ENCODE measurements at places on chromosomes 11 and 22.
A peak's percentile ranks its signal among the peaks of the same experiment; 100 is the strongest.

- no peak for DNase-seq
These were observed at the start of gene FOLR1 for GRCh38 chr11:72191961-72192381. Gene FOLR1 (plus strand): TSS chr11:72192140. CDS start chr11:72192174, 34 bp downstream.

DNA sequence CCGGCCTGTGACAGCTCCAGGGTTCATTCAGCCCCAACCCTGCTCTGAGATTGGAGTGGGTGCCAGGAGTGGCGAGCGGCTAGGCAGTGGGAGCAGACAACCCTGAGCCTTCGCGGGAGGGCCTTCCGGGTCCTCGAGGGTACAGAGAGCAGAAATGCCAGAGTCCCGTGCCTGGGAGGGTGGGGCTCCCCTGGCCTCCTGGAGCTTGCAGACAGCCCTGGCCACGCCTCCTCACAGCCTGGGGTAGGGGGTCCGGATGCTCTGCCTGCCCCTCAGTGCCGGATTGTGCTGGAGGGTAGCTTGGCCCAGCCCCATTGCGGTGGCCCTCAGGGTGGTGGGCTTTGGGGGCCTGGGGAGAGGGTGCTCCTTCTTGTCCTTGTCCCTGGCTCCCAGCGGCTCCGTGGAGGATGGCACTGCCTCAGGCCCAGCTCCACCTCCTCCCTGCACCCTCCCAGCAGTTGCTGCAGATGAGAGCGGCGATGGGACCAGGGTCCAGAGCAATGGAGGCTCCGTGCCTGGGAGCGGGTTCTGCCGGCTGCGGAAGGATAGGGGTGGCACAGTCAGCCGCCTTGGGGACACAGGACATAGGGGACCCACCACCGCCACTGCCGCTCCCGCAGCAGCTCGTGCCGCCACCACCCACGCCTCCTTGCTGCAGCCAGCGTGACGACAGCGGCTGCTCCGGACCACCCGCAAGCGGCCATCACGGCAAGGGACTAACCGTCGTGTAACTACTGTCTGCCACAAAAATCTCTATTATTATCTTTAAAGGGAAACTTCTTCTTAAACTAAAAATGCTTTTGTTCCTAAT lies 34.9 kb upstream of the OR10G7 start:
- DNase-seq = no peak

GRCh38 chr11:7527029-7527428 lies 13.2 kb downstream of the PPFIBP2 start:
- DNase-seq = no peak

DNA sequence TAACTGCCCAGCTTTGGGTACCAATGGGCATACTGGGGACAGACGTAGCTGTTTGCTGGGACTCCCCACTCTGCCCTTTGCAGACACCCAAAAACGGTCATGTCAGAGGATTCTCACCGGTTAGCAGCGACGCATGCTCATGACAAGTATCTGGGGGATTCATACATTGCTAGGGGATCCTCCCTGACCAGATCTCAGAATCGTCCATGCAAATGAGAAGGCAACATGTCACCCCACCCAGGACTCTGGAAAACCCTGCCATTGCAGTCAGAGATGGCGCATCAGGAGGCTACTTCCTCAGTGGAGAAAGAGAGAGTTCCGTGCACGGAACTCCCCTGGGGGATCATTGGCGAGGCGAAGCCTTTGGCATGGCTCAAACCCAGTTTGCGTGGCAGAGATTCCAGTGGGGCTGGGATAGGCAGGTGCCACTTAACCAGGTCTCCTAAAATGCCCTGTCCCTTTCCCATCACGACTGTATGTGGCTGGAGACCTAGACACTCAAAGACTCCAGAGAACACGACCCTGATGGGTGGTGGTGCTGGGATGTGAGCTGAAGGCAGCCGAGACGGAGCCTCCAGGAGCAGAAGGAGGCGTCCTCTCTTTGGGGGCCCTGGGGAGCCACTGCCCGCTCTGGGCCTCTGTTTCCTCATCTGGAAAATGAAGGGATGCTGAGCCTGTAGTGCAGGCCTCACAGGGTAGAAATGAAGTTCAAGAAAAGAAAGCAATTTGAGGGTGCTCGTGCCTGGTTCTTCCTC lies 4.9 kb downstream of the RGL4 start:
- no peak for DNase-seq

DNA sequence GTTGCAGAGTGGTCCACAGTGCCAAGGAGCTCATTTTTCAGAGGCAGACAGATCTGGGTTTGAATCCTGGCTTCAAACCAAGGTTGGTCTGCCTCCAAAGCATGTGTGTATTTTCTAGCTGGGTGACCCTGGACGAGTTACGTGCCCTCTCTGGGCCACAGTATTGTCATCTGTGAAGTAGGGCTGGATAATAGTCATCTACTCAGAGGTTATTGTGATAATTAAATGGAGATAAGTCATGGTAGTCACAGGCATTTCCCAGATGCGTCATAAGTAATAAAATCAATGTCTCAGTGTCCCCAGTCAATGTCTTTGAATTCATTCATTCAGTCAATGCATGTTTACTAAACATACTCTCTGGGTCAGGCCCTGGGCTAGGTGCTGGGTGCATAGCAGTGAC lies 8.6 kb downstream of the OMP start:
- no peak for DNase-seq

DNA sequence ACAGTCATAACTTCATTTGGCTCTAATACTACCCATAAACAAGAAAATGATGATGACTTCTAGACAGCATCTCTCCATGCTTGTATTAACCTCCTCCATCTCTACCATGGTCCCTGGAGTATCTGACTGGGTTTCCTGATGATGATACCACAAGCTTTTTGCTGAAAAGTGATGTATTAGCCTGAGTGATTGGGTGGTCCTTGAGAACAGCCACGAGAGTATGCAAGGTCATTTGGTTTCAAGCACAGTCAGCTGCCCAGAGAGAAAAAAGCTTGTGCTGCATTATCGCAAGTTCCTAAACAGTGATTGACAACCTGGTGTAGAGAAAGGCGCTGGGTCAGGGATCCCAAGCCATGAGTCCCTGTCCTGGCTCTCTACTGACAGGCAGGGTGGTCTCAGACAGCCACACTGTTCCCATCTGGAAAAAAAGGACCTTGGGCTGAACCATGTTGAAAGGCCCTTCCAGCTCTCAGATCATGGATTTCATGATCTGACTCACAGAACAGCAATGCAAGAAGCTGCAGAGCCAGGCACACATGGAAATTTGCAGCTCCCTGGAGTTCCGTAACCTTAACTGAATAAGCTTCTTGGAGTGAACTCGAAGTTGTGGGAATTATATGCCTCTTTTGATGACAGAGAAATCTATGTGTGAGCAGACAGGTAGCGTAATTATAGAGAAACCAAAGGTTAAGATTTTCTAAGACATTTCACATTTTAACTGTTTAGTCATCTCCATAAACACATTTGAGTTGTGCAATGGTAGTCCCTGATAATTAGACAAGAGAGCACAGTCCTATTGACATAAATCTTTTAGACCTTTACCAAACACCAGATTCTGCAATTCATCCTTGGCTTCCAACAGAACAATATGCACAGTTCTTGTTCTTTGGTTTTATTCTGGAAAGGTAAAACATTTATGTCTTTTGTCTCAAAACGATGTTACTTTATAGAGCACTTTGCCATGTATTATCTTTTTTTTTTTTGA lies 54.1 kb upstream of the UBASH3B start:
- no peak for DNase-seq

DNA sequence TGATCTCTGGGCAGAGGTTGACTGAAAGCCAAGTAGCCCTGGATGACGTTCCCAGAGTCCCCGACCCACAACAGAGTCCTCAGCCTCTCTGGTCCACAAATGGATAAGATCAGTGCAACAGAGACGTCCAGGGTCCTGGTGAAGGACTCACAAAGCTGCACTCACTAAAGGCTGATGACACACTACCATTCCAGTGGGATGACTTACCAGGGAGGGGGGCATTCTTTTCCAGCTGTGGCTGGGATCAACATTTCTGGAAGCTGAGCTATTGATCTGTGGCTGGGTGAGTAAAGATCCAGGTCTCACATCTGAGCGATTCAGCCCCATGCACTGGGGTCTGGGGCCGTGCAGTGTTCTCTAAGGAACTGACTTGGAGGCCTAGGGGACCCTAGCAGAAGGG lies 296.2 kb downstream of the NTM start:
- DNase-seq = no peak

GRCh38 chr11:47478651-47479329 lies 29.9 kb upstream of the RAPSN start:
- DNase-seq = no peak

- DNase-seq = peak; percentile 93
These were observed 468.0 kb downstream of the OPCML start for GRCh38 chr11:133064152-133064877.

- no peak for DNase-seq
These were observed 91.6 kb downstream of the DBX1 start for GRCh38 chr11:20068691-20069090.

DNA sequence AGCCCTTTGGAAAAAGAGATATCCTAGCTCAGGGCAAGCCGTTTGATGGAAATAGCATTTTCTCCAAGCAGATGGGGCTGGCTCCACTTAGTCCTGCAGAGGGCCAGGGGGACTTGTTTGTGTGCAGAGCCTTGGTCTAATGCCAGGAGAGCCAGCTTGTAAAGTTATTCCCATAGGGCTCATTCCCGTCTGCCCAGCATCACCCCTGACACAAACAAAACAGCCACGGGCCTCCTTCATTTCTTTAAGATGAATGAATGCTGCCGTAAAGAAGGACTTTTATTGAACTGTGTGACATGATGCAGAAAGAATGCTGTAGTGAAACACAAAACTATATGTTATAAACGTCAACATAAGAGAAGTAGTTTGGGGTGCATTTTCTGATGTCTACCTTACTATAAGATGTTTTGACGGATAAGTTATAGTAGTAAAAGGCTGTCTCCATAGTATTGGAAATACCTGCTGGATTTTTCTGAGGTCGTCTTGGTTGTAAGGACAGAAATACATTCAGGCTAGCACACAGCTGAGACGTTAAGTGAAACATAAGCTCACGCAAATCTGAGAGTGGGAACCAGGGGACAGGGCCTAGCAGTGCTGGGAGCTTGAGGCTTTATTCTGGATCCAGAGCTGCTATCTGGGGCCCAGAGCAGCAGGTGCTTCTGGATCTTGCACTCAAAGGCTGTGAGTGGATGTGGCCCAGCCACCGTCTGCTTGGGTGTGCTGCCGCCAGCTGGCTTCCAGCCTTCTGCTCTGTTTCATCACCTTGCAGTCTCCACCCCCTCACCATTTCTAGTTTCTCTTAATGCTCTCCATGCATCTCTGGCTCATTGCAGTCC lies 53.3 kb downstream of the NCAM1 start:
- no peak for DNase-seq

DNA sequence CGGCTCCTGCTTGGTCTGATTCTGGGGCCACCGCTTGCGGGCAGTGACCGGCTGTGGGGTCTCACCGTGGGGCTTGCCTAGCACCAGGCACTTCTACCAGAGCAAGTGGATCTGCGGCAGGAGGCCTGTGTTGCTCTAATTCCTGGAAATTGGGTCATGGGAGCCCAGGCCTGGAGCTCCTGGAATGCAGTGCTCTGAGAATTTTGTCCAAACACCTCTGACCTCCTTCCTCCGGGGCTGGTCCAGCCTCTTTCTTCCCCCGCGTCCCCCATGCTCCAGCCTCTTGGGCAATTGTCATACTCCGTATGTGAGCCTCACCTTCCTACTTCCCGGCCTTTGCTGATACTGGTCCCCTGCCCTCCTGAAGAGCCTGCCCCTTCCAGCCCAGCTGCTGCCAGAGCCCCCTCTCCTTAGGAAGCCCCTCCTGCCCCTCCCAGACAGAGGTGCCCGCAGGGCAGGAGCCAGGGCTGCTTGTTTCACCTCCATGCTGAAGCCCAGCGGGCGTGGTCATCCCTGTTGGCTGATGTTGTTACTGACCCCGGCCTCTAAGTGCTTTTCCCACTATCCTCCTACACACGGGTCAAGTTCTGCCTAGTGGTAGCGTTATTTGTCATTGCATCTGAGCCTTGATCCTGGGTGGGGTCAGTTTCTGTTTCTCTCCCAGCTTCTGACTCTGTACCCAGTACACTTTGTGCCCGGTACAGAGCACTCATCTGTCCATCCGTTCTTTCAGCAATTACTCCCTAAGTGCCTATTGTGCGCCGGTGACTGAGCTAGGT lies 9.6 kb downstream of the MGAT3 start:
- no peak for DNase-seq

DNA sequence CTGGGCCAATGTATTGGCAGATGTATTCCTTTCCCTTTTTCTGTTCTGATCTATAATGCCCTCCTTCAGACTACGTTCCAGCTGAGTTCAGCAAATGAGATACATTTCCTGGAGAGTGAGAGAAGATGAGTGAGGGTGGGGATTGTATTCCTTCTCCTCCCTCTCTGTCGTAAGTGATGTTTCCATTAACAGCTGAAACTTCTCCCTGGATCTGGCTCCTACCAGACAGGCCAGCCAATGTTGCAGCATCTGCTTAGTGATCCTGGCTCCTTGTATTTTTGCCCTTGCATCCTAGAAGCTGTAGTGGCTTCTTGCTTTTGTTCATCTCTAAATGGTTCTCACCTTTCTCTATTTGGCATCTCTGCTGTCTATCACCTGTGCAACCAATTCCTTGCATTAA lies 48.2 kb upstream of the MTMR2 start:
- DNase-seq = no peak

DNA sequence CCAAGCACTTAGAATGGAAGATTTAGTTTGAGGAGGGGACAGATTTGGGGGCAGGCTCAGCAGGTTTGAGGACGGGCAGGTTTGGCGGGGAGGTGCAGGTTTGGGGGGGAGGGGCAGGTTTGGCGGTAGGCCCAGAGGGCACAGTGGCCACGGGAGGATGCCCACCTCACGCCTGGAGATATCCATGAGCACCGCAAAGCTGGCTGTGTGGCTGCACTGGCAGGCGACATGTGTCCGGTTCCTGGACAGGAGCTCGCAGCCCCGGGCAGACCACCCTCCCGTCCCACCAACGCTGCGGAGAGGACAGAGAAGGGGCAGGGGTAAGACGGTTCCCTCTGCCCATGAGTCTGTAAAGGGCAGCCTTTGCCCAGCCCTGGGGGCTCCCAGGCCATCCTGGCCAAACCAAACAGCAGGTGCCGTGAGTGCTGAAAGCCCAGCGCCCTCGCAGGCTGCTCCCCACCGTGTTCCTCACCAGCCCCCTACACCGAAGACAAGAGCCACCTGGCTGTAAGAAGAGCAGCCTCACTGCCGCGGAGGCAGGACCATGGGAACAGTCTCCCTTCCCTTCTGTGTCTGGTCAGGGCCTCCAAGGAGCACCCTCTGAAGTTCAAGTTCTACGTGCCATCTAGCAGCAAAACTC lies 43.0 kb downstream of the TRMU start:
- no peak for DNase-seq

Data from esophagus muscularis mucosa (tissue), 4 donors.